ENCODE measurements at places on chromosomes 12 and 14.
A peak's percentile ranks its signal among the peaks of the same experiment; 100 is the strongest.

- DNase-seq, result no peak
Measured at GRCh38 chr12:59444932-59445331, 150.9 kb upstream of the SLC16A7 start.

DNA sequence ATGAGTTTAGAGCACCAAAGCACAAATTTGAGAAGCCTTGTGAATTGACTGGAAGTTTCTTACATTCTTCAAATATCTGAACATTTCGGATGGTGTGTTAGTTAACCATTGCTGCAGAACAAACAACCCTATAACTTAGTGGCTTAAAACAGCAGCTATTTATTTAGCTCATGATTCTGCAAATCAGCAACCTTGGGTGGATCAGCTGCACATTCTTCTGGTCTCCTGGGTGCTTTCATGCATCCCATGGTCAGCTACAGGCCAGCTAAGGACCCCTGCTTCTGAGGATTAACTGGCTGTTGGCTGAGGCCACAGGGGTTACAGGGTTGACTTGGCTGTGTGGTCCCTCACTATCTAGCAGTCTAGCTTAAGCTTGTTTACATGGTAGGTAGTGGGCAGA lies 114.0 kb upstream of the HIF1A start:
- no peak for DNase-seq

DNA sequence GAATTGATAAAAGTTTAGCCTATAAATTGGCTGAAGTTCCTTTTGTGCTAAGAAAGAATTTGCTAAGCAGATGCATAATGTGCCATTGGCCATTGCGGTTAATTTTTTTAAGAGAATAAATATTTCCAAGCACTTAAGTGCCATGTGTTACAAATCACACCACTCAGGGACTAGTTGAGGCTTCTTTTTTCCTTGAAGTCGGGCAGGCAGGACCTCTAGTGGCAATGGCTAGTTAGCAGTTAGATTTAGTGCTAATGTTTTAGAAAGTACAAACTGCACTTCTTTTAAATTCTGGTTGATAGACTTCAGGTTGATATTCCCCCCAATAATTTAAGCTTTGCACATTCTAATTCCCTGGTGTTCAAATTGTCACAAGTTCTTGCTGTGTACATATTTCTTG lies 294.3 kb downstream of the APAF1 start:
- DNase-seq, result no peak

- DNase-seq, result no peak
Measured at GRCh38 chr12:131910302-131911027, 16.0 kb downstream of the ULK1 start.

GRCh38 chr12:78387721-78388120 lies 476.9 kb upstream of the SYT1 start:
- DNase-seq, result no peak

DNA sequence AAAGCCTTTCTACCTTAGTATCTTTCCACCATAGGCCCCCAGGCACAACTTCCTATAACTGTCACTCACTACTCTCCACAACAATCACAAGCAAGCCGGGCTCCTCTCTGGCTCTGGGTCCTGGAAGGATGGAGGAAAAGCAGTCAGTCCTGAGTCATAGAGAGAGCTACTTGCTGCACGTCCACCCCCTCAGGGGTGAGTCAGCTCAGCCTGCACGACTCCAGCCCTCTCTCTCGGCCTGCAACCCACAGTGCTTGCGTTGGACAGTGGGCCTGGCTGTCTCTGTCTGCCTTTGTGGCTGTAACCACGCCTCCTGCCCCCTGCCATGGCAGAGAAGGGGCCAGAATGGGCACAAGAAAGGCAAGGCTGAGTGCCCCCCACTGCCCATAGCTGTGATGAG lies 154.1 kb upstream of the FKBP4 start:
- DNase-seq, result peak; percentile 41

- no peak for DNase-seq
Measured at GRCh38 chr12:13146336-13146938, 43.0 kb upstream of the GSG1 start.

GRCh38 chr12:15863984-15864383 lies 18.2 kb upstream of the STRAP start:
- no peak for DNase-seq

Measured in stimulated activated naive CD8-positive, alpha-beta T cell treated with anti-CD3 and anti-CD28 coated beads, Interleukin-15, Interleukin-2, amounts not matched to agents 100 U/mL and 50 U/mL, for 24 hours (primary cell).